NCI-H1930 (cell line): ENCODE measurements at places on chromosomes 3 and 15.

DNA sequence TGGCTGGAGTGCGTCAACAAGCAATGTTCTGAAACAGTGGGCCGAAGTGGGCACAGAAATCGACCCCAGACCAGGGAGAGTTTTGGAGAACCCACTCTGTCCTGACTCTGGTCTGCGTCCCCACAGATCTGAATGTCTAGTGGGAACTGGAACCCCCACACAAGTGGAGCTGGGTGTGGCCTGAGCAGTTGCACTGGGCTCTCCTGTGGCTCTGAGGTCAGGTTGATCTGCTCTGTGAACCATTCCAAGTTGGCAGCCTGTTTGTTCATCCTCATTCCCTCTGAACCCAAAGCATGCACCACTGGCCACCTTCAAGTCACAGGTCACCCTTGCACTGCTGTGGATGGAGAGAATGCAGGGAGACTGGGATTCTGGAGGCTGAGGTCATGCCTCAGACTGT, 60.5 kb downstream of the STARD5 start:
- DNase-seq = no peak

DNA sequence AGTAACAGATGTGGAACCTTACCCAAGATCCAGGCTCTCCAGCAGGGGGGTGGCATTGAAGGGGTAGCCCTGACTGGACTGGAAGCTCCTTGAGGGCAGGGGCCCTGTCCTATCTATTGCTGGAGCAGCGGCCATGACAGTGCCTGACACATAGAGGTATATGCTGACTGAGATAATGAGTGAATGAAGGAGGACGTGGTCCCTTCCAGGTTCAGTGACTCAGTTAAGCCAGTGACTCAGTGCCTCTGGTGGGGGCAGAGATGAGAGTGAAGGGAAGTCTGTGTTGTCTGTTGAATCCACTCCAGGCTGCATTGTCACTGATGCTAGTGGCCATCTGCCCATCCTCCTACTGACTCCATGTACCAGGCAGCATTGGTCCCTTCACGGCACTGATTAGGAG, 13.0 kb upstream of the CTXND1 start:
- no peak for DNase-seq

DNA sequence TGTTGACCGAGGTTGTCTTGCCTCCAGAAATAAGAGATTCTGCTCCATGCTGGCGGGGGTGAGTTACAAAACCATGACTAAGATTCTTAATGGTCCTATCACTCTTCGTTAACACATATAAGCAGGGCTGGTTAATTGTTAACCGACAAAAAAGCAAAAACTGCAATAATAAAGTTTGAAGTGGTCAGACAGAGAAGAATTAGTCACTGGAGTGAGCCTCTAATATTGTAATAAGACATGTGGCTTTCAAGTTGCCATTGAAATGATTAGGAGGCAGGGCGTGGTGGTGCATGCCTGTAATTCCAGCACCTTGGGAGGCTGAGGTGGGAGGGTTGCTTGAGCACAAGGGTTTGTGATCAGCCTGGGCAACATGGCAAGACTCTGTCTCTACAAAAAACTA, 78.4 kb upstream of the NR2F2 start:
- DNase-seq = no peak

- no peak for DNase-seq
These were observed 43.6 kb downstream of the RLBP1 start for GRCh38 chr15:89177633-89178306.

DNA sequence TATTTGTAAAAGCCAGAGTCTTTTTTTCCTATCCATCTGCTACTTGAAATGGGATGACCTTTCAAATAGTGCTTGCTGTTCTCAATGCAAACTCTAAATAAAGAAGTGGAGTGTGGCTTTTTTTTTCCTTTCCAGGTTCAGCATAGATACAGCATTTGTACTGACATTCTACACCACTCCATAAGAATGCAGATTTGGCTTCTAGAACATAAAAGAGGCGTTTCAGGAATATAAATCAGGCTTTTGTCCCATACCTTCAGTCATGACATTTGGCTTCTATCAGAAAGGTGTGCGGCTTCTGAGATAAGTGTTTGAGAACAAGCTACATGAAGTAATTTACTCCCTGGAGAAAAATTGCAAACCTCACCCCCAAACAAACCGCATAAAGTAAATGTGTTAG, 553.1 kb downstream of the FHIT start:
- DNase-seq = no peak

DNA sequence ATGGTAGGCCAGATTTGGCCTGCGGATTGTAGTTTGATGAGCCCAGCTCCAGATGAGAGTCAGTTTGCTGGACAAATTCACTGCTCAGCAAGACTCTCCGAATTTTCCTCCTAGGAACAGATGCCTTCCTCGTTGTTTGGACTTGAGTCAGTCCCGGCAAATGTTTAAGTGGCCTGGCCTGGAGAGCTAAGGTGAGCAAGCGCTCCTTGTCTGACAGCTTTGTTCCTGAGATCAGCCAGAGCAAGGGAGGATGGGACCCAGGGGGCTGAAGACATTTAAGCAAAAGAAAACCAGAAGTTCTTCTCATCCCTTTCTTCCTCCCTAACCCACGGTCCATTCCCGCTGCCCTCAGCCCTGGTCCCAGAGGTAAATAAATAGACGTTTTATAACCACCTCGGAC, 40.3 kb downstream of the POLR2M start:
- DNase-seq = no peak

- DNase-seq = no peak
These were observed 112.0 kb upstream of the MCTP2 start for GRCh38 chr15:94119298-94119811.
